ENCODE measurements at places on chromosomes 1 and 21.
A peak's percentile ranks its signal among the peaks of the same experiment; 100 is the strongest.

- no peak for DNase-seq
These were observed 23.2 kb downstream of the PLEKHA6 start for GRCh38 chr1:204336421-204337035.

- no peak for DNase-seq
These were observed 573 bp downstream of the KLHL21 start for GRCh38 chr1:6601923-6602668.

DNA sequence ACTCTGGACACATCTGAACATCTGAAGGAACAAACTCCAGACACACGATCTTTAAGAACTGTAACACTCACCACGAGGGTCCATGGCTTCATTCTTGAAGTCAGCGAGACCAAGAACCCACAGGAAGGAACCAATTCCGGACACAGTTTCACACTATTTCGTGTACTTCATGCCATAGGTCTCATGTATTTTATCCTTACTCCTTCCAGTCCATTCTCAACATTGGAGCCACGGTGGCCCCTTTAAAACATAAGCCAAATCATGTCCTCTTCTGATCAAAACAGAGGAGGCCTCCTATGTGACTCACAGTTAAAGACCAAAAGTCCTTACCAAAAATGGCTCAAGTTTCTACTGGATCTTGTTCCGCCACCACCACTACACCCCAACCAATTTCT lies 29.8 kb upstream of the RCOR3 start:
- DNase-seq: no peak

DNA sequence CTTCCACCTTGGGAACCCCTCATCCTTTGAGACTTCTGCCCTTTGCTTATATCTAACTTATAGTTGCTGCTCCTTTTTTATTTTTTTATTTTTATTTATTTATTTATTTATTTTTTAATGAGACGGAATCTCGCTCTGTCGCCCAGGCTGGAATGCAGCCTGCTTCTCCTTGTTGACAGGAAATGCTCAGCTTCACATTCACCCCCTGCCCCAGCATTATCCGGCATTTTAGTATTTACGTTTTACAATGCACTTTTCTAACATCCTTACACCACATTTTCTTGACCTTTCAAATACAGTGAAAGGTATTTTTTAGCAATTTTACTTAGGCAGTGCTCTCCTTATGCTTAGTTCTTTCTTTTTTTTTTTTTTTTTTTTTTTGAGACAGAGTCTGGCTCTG lies 14.9 kb downstream of the CXADR start:
- no peak for DNase-seq

DNA sequence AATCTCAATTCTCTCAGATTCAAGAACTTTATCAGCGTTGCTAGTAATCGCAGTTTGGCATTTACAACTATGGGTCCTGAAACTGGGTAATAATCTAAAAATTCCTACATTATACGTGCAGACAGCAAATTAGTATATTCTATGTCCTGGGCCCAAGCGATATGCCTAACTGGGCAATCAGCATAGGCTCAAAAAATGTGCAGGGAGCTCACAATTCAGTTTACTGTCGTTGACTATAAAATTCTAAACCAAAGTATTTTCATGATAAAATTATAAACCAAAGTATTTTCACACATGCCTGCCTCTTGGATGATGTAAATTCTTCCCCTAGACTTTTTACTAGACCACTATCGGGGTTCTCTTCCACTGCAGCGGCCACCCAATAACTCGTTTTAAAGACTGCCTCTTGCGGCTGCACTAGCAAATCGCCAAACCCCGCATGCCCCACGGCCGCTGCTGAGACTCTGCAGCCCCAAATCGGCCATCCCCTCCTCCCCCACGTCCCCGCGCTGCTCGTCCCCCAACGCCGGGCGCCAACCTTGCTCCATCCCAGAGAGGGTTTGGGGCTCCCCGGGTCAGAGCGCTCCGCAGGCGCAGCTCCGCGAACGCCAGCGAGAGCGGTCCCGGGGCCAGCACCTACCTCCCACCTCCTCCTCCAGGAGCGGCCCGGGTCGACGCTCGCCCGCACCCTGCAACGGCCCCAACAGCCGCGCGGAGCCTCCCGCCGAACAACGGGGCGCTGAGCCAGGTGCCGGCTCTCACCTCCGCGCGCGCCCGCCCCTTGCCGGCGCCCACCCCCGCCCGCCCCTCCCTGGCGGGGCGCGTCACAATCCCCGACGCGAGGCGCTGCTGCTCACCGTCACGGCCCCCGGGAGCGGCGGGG lies 506 bp downstream of the SSX2IP start:
- DNase-seq: peak; percentile 35

DNA sequence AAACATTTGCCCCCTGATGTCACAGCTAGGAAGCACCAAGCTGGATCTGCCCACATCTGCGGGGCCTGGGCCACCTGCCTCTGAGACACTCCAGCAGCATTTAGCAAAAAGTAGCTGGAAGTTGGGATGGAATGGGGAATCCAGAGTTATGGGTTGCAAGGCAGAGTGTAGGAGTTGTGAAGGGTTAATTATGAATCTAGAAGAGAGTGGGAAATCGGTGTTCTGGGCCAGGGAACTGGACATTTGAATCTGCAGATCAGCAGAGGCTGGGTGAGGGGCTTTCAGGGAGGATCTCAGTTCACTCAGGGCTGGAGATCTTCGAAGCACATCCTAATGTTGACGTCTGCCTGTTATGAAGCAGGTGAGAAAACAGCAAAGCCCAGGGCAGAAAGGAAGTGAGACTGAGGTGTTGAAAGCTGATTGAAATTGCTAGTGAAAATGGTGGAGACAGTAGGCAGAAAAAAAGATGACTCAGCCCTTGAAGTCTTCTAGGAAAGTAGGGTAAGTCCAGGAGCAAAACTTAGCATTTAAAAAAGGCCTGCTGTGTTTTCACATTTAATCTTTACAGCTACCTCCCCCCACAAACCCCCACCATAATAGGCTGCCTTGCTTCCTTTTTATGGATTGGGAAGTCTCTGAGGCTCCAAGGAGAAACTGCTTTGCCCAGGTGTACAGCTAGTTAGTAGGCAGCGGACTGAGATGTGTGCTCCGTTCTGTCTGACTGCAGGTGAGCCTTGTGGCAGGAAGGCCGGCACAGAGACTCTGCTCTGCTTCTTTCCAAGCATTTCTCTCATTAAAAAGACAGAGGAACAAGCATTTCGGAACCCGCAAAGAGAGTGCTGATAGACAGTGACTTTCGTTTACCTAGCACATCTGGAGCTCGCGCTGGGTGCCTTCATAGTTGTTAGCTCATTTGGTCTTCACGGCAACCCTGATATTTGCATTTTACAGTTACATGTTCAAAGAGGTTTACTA lies 7.2 kb downstream of the VANGL1 start:
- DNase-seq: no peak

- no peak for DNase-seq
These were observed 672.8 kb downstream of the LMO4 start for GRCh38 chr1:88001460-88001859.

- no peak for DNase-seq
These were observed 12.5 kb downstream of the MEAF6 start for GRCh38 chr1:37502104-37502503.

DNA sequence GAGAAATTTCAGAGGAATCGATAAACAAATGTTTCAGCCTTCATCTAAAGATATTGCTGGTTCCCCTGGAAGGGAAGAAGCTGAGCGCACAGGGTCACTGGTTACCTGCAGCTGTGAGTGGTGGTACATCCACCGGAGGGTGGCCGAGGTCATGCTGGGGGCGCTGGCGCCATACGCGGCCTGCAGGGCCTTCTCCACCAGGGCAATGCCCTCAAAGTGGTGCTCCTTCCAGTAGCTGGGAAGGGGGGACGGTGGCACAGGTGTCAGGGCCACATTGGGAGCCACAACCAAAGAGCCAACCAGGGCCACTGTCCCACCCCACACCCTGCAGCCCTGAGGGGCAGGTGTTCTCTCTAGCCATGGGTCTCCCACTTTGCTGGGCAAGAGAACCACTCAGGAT lies 4.7 kb downstream of the AKR7A3 start:
- DNase-seq: no peak

GRCh38 chr1:19411612-19412011 lies 73.7 kb downstream of the CAPZB start:
- DNase-seq: no peak

DNA sequence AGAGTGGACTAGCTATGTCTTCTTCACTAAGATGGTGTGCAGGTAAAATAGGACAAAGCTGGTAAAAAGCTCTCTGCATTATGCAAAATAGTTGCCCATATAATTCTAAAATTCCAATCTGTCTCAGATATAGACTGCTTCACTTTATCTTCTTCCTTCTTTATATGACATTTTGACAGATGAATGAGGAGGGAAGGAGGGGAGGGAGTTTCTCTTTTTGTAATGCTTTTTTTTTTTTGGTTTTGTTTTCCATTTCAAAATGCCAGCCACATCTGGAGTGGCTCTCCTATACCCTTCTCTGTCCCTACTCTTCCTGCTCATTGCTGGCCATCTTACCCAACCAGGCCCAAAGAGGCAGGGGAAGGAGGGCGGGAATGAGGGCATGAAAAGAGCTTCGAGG lies 24.2 kb upstream of the JUN start:
- DNase-seq: no peak

DNA sequence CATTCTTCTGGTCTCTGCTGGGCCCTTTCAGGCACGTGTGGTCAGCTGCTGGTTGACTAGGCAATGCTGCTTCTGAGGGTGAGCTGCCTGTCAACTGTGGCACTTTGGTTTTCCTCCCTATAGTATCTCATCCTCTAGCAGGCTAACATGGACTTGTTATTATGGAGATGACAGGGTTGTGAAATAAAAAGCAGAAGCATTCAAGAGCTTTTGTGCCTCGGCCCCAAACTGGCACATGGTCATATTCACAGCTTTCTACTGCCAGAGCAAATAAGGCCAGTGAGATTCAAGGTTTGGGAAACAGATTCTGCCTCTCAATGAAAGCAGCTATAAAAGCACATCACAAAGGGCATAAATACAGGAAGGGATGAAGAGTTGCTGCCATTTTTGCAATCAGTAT lies 1.6 kb upstream of the ZNF124 start:
- peak; percentile 84 for DNase-seq

- no peak for DNase-seq
These were observed 91.9 kb downstream of the LEPR start for GRCh38 chr1:65512383-65512782.

- no peak for DNase-seq
These were observed 52.5 kb downstream of the CNN3 start for GRCh38 chr1:94874423-94874822.

DNA sequence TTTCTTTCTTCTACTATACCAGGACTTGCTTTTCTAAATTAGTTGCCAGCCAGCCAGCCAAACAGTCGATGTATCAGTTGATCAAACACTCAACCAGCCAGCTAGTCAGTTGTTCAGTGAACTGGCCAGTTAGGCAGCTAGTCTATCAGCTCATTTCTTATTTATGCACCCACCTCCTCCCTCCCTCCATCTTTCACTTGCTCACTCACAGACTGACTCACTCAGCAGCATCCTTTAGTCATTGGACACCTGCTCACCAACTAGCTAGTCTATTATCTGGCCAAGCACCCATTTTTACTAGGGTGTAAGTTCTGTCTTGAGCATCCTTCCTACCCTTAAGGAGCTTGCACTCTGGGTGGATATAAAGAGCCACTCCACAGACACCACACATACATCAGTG lies 5.9 kb upstream of the SPRR4 start:
- DNase-seq: no peak

- DNase-seq: no peak
These were observed 4.8 kb downstream of the ITLN1 start for GRCh38 chr1:160880216-160880615.

DNA sequence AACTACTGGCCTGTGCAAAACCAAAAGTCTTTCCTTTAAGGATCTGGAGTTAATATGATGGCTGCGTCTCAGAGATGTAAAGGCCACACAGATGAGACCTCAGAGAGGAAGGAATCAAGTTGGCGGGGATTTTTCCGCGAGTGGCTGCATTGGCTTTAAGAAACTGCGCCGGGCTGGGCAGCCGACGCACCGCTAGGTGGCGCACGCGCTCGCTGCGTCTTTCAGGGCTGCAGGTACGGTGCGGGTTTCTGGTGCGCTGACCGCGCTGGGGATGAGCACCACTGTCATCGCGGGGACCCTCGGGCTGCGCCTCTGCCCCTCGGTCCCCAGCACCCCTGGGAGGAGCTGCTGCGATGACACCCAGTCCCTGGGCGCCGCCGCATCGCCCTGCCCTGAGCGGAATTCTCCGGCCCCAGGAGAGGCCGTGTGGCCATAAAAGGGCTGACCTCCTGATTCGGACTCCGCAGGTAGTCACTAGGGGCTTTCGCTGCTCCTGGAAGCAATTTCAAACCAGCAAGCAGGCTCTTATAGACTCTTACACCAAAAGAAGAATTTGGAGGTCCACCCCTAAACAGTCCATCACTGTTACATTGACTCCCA lies 241.0 kb downstream of the KCNJ6 start:
- peak; percentile 27 for DNase-seq

GRCh38 chr1:224726441-224727182 lies 110.5 kb downstream of the CNIH3 start:
- no peak for DNase-seq

- no peak for DNase-seq
These were observed 31.5 kb downstream of the RPS6KC1 start for GRCh38 chr1:213082420-213083111.

GRCh38 chr1:27571439-27572018 lies 32.4 kb downstream of the AHDC1 start:
- no peak for DNase-seq

- peak; percentile 81 for DNase-seq
These were observed 4.0 kb upstream of the CAP1 start for GRCh38 chr1:40036574-40036973.

All from Kasumi-1 (cell line).